ENCODE measurements at places on chromosomes 13 and 19. TPM values are rescaled to one million over a fixed set of nuclear protein-coding genes. Genes with fewer than 3 reads are reported as not detected.
A peak's percentile ranks its signal among the peaks of the same experiment; 100 is the strongest.

The OR7A5 gene
- total RNA-seq, result not detected

The FPR1 gene
- total RNA-seq, result 5.3 TPM

The C1QTNF9B gene
- 3.1 TPM for total RNA-seq

DNA sequence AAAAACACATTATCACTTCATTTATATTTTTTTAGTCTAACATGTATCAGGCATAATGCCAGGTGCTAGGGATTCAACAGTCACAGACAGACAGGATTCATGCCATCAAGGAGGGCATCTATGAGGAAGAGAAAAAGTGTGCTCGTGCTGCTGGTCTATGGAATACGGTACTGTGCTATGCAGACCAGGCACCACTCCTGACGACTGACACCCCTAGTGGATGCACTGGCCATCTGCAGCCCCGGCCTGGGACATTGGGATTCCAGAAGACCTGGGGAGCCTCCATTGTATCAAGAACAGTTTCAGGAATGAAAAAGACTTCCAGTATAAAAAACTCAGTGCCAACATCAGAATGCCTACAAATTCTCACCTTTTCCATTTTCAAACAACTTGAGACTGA is 94.0 kb downstream of the KLF12 start:
- peak; percentile 70 for DNase-seq

DNA sequence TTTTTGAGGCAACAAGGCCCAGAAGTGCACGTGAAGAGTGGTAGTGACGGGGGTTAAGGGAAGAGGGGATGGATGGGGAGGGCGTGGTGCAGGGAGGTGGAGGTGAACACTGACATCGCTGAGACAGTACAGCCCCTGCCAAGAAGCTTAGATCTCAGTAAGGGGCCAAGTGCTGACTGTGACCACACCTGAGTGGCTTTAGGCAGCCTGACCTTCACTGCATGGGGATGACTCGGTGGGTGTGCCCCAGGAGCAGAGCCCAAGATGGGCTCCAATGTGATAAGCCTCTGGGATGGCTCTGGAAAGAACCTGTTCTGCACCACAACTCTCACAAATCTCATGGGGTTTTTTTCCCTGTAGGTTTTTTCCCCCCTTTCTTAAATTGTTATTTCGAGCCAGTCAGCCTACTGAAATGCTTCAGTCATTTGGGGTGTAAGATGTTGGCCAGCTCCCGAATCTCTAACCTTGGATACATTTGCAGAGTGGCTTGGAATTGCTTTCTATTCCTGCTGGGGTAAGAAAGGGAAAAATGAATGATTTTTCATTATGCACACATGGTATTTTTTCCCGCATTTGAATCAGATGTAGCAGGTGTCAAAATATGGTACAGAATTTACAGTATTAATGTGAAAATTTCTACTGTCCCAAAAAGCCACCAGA is 165.0 kb downstream of the TM9SF2 start:
- DNase-seq, result no peak

- no peak for DNase-seq
Observed at GRCh38 chr13:108733022-108733560, 103.7 kb downstream of the MYO16 start.

The S1PR4 gene
- total RNA-seq, result 1.2 TPM

DNA sequence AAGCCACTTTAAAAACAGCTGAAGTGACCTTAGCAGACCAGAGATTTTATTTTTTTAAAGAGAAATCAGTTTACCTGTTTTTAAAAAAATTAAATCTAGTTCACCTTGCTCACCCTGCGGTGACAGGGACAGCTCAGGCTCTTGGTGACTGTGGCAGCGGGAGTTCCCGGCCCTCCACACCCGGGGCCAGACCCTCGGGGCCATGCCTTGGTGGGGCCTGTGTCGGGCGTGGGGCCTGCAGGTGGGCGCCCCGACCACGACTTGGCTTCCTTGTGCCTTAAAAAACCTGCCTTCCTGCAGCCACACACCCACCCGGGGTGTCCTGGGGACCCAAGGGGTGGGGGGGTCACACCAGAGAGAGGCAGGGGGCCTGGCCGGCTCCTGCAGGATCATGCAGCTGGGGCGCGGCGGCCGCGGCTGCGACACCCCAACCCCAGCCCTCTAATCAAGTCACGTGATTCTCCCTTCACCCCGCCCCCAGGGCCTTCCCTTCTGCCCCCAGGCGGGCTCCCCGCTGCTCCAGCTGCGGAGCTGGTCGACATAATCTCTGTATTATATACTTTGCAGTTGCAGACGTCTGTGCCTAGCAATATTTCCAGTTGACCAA is 10.8 kb downstream of the PLPPR3 start:
- DNase-seq, result no peak

DNA sequence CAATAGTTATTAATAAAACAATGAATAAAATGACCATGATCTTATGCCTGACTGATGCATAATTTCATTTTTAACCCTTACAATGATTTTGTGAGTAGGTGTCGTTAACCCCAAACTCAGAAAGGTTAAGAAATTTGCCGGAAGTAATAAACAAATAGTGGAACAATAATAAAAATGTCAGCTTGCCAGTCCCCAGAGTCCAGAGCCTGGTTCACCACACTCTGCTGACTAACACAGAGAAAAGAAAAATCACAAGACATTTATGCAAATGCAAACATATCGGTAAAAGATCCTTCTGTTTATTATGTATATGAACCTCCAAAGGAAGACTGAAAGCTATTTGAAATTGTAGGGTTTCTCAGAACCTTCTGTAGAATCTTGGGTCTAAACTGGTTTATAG is 563.7 kb downstream of the EFNB2 start:
- no peak for DNase-seq

DNA sequence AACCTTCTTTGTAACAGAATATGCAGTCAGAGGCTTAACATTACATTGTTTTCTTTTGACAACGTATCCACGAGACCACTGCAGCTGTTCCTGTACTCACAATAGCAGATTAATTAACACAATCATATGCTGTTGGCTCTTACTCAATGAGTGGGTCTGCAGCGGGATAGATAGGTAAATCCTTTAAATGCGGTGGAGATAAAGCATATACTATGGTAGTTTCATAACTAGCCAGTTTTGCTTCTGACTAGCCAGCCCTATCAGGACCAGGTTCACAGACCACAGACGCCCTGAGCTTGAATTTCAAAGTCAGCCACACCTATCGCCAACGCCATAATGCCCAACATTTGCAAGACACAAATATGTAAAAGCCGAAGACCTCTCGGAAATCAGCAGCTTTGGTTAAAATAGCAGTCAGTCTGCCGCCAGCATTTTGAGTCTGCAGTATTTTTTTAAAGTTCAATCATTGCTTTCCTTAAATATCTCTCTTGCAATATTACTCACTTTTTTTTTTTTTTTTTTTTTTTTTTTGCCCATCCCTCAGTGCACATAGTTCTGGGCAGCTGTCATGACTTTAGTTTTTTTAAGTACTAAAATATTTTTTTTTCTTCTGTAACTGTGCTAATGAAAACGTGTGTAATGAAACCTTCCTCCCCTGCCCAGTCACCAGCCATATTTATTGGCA is 120.5 kb downstream of the ZNF536 start:
- DNase-seq, result no peak

DNA sequence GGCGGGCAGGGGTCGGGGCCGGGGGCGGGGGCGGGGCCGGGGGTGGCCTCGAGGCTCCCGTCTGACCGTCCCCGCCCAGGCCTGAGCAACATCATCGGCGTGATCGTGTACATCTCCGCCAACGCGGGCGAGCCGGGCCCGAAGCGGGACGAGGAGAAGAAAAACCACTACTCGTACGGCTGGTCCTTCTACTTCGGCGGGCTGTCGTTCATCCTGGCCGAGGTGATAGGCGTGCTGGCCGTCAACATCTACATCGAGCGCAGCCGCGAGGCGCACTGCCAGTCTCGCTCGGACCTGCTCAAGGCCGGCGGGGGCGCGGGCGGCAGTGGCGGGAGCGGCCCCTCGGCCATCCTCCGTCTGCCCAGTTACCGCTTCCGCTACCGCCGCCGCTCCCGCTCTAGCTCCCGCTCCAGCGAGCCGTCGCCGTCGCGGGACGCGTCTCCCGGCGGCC is 9.4 kb upstream of the CACNG6 start:
- DNase-seq, result no peak

Data from Right ventricle myocardium inferior (tissue), 1 donor.